ENCODE measurements at places on chromosomes 5 and 9. TPM values are rescaled to one million over a fixed set of nuclear protein-coding genes. Genes with fewer than 3 reads are reported as not detected.

PCDHGB3 gene
- total RNA-seq, result not detected

- DNase-seq, result no peak
- no peak overlapping the region for H3K4me3 ChIP-seq
- H3K27me3 ChIP-seq, result no peaks in the 10 kb centered on the region
- no peaks in the 10 kb centered on the region for H3K36me3 ChIP-seq
- H3K27ac ChIP-seq, result no peak overlapping the region
Observed at GRCh38 chr9:38761339-38761738, 41.4 kb upstream of the FAM240B start.

TRPM6 gene
- total RNA-seq, result 0.09 TPM

- no peaks in the 10 kb centered on the region for H3K36me3 ChIP-seq
Observed at GRCh38 chr9:123407217-123407851, 51.3 kb downstream of the CRB2 start.

GRCh38 chr5:179258922-179259730, 86.1 kb downstream of the ADAMTS2 start:
- H3K27me3 ChIP-seq, result peaks cover 89% of the 10 kb centered on the region
- H3K27ac ChIP-seq, result no peak overlapping the region
- no peak overlapping the region for H3K4me3 ChIP-seq
- H3K36me3 ChIP-seq, result no peaks in the 10 kb centered on the region
- no peak for DNase-seq
- no peaks in the 10 kb centered on the region for H3K4me1 ChIP-seq

- H3K36me3 ChIP-seq, result no peaks in the 10 kb centered on the region
- no peaks in the 10 kb centered on the region for H3K27me3 ChIP-seq
- H3K27ac ChIP-seq, result no peak overlapping the region
- DNase-seq, result no peak
- H3K4me1 ChIP-seq, result no peaks in the 10 kb centered on the region
- H3K4me3 ChIP-seq, result no peak overlapping the region
Observed at GRCh38 chr9:77486968-77487367, 161.2 kb downstream of the GNA14 start.

OBP2A gene
- total RNA-seq, result not detected

GRCh38 chr5:97087138-97087537, 55.3 kb downstream of the LIX1 start:
- no peak for DNase-seq
- H3K4me1 ChIP-seq, result no peaks in the 10 kb centered on the region
- H3K27me3 ChIP-seq, result no peaks in the 10 kb centered on the region
- H3K27ac ChIP-seq, result no peak overlapping the region

SQSTM1 gene
- 715 TPM for total RNA-seq

DNA sequence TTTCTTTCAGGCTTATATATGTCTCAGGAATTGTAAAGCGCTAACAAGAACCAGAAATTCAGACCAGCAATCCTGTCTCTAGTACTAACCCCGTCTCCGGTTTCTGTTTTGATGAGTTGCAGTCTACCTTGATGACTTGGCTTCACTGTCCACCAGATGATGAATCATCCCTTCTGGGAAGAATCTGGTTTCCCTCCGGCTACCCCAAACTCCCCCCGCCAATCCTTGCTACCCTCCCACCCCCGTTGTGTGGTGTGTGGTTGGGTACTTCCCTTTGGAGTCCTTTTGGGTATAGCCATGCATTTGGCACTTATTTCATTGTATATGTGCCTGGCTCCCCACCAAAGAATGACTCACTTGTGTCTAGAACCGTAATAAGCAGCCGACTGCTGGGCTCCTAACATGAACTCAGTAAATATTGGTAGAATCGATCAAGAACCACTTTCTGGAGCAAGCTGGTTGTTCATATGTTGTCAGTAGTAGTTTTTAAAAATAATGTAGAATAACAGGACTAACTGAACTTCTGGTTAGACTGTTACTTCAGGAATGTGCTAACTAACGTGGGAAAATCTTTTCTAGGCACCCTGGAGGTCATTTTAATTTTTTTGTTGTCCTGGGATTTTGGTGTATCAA, 8.3 kb upstream of the TGFBI start:
- H3K27ac ChIP-seq, result peak overlapping the region; percentile 97
- no peaks in the 10 kb centered on the region for H3K36me3 ChIP-seq
- H3K4me1 ChIP-seq, result peaks cover 65% of the 10 kb centered on the region
- H3K4me3 ChIP-seq, result peak overlapping the region; percentile 28
- DNase-seq, result peak; percentile 94
- H3K27me3 ChIP-seq, result no peaks in the 10 kb centered on the region

CD274 gene
- total RNA-seq, result 4.4 TPM

GRCh38 chr5:34657274-34657921, 1.3 kb downstream of the RAI14 start:
- no peak for DNase-seq
- peaks cover 52% of the 10 kb centered on the region for H3K4me1 ChIP-seq
- no peaks in the 10 kb centered on the region for H3K27me3 ChIP-seq
- peak overlapping the region; percentile 87 for H3K27ac ChIP-seq
- peak overlapping the region; percentile 82 for H3K4me3 ChIP-seq
- peaks cover 43% of the 10 kb centered on the region for H3K36me3 ChIP-seq

FOXD4L4 gene
- total RNA-seq, result 0.53 TPM

DNA sequence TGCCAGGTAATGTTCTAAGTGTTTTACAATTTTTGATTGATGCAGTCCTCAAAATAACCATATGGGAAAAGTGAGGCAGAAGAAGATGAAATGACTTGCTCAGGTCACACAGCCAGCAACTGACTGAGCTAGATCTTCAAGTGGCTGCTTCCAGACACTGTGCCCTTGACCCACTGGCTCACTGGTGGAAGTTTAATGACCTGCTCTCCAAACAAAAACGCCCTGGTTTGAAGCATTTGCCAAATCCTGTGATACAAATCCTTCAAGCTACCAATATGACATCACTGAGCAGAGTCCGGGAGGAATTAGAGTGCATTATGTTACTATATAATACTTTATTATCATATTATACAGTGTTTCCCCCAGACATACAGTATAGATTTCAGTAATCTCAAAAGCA, 459.4 kb downstream of the GADD45G start:
- H3K36me3 ChIP-seq, result no peaks in the 10 kb centered on the region
- H3K4me3 ChIP-seq, result no peak overlapping the region
- no peak for DNase-seq
- no peaks in the 10 kb centered on the region for H3K4me1 ChIP-seq
- H3K27me3 ChIP-seq, result peaks cover 56% of the 10 kb centered on the region

Data from PC-9 (cell line).